NCI-H1436 (cell line): ENCODE measurements at places on chromosomes 4 and X.
A peak's percentile ranks its signal among the peaks of the same experiment; 100 is the strongest.

DNA sequence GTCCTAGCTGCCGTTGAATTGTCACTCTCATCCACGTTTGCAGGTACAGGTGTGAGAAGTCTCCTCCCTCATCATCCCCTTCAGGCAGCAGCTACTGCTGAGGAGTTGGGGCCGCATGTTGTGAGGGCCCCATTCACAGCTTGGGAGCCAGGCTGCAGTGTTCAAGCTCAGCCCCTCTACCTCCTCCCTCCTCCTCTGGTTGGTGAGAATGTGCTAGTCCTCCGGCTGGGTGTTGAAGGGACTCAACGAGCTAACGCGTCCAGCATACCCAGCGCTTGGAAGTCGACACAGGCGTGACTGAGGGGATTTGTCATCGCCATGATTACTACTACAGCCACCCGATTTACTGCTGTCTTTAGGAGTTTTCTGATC is 82.0 kb upstream of the PSAPL1 start:
- DNase-seq: no peak

DNA sequence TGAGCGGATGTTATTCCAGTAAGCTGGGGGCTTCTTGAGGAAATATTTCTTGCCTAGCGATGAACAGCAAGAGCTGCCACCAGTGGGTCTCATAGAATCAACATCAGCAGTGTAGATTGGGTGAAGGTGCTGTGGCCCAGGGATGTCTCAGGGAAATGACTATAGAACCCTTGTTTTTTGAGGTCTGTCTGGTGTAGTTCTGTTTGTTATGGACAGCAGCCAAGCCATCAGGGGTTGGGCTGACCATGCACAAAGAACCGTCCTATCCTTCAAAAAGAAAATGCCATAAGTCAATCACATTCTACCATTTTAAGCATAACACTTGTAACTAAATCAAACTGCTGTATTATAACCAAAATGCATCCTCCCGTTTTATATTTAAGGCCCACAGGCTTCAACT is 17.3 kb upstream of the C1GALT1C1 start:
- no peak for DNase-seq

DNA sequence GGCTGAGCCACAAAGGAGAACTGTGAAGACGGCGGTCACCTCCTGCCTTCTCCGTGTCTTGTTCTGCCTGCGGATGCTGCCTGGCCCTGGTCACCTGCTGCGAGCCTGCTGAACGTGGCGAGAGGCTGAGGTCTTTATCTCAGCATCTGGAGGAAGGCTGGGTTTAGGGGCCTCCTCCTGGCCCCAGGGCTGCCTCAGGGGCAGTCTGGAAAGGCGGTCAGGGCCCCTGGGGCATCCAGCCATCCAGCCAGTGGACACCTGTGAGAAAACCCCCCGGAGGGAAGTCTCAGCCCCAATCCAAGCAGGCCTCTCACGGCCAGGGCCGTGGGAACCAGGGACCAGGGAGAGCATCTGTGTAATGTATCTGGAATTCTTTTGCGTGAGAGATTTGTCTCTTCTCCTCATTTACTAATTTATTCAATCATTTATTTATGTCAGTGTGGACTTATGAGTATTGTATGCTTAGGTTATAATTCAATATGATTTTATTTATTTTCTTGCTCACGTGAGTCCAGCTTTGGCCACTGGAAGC is 11.3 kb downstream of the PDE6B start:
- no peak for DNase-seq

DNA sequence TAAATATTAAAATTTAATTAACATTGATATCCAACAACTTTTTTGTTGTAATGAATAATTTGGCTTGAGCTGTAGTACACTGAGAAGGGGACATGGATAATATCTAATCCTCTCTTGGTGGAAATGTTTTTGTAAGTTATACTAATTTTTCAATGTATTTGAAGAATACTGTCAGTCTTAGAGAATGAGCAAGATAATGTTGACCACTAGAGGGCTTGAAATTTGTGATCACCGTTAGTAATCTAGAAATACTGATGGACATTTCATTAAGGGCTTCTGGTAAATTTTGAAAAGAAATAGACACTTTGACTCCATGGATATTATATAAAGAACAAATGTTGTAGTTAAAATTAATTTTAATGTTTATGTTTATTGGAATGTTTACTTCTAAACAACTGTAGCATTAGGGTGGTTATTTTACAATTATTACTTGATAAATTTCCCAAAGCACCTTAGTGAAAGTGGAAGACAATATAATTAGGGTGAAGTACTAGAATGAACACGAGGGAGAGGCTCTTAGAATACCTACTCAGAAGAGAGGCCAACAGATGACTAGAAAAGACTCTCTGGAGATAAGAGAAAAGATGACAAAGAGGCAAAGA is 20.0 kb upstream of the CAMK2D start:
- peak; percentile 9 for DNase-seq

GRCh38 chr4:156931267-156931666 is 40.3 kb downstream of the PDGFC start:
- DNase-seq: no peak

- DNase-seq: no peak
Measured at GRCh38 chrX:41335198-41335957, 1.4 kb downstream of the DDX3X start.

- no peak for DNase-seq
Measured at GRCh38 chr4:38149472-38149996, 189.3 kb downstream of the PTTG2 start.

DNA sequence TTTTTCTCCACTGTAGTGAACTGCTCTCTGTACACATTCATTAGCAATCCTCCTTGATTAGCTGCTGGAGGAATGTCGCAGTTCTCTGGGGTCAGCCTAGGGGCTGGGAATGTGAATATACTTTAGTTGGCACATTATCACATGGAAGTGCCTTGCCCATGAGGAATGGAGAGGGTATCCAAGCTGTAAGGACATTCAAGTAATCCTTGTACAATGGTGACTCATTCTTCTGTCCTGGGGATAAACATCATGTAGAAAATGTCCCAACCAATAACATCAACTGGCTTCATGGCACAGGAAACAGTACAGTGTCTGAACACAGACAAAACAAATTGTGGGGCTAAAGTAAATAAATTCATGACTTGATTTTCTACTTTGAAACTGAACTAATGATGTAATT is 147.1 kb downstream of the GLRA2 start:
- no peak for DNase-seq

DNA sequence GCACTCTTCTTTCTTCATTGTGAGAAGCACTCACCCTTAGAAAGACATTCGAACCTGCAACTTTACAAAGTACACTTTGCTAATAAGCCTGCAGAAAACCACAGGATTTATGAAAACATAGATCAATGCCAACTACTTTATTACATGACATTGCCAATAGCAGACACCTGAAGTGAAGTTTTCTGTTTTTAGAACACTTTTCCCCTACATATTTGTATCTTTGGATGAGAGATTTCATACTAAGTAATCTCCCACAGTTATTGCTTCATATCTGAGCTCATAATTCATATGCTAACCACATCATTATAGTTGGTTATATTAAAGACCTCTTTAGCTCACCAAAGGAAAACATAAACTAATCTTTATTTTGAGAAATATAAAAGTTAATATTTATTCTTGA is 276.5 kb upstream of the CTSO start:
- no peak for DNase-seq

DNA sequence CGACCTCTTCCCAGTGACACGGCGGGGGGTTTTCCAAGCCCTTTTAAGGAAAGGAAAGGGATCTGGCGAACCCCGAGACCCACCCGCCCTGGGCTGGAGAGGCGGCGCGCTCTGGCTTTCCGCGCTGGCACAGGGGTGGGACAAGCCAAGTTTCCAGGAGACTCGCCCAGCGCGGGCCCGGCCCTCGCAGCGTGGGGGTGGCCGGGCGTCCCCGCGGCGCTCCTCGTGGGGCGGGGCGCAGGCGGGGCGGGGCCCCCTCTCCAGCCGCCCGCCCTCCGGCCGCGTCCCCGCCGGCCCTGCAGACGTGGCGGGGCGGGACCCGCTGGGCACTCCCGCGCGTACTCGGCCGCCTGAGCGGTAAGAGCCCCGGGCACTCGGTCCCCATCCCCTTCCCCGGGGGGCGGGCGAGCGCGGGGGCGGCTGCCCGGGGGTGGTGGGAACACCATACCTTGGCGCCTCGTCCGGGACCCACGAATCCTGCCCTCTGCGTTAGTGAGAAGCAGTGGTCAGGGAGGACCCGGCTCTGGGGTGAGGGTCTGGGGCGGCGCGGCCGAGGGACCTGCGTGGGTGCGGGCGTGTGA is at the start of gene FAM114A1:
FAM114A1 (plus strand) TSS at position 329 of the 581 bp plus-strand sequence. CDS start 10,273 bp downstream, outside the sequence.
- DNase-seq: peak; percentile 35

DNA sequence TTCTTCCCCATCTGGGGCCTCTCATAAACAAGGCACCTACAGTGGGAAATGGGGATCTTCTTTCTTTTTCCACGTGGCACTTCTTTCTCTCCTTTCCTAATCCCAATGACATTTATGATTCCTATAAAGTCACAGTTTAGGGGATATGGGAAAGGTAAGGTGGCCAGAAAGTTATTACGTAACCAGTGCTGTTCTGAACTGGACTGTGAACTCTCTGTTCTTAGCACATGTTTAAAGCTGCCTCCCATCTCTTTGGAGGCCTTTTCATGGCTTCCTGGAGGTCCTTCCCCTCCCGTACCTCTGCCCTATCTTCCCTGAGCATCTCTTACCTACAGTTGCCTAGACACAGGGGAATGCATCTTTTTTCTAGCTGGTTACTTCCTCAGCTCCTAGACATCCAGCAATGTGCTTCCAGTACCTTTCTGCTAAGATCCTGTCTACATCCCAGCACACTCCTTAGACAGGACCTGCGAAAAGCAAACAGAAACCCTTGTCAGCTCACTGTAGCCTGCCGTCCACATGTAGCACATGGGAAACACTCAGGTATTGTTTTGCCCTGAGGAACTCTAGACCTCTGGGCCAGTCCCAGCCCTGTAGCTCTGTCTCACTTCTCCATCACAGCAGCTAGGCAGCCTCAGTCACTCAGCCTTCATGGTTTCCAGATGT is 195.4 kb downstream of the NWD2 start:
- no peak for DNase-seq

DNA sequence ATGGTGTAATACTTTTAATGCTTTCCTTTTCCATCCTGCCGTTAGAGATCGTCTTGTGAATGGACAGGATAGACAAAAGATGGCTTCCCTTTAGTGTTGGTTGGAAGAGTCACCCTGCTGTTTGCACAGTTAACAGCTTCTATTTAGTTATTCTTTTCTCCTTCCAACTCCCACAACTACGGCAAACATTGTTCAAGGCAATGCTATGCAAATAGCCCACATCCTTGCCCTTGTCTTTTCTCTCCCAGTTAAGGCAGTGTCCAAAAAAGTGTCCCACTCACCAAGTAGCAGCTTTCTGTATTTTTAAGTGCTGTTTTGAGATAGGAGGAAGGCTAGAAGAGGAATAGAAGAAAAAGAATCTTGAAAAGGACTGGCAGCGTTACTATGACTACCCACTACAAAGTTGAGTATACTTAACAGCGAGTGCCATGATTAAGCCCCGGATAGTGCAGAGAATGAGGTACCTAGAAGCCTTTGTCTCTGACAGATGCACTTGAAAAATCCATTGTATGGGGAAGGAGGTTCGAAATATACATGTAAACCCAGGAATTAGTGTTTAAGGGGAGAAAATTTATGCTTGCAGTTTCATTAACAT is 12.1 kb upstream of the RUFY3 start:
- peak; percentile 35 for DNase-seq

- peak; percentile 61 for DNase-seq
Measured at GRCh38 chrX:16882702-16883486, 12.7 kb upstream of the RBBP7 start.

DNA sequence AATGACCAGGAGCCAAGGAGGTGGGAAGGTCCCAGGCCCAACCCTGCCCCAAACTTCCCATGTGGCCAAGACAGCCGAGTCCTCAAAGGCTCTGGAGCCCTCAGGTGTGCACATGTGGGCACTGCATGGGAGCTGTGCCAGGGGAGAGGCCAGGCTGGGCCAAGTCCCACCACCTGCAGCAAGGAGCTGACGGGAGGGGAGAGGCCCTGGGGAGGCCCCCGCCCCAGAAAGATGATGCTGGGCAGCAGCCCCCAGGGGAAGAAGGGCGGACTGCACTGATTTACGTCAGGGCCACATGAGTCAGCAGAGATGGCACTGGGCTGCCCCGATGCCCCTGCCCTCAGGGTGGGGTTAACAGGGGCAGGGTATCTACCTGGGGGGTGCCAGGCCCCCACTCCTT is 1.4 kb downstream of the L1CAM start:
- peak; percentile 42 for DNase-seq

GRCh38 chr4:19520939-19521520 is 730.7 kb upstream of the SLIT2 start:
- DNase-seq: no peak

GRCh38 chr4:32025851-32026459 is 1305.8 kb downstream of the PCDH7 start:
- no peak for DNase-seq

- DNase-seq: no peak
Measured at GRCh38 chr4:110550260-110550659, 72.6 kb downstream of the PITX2 start.

DNA sequence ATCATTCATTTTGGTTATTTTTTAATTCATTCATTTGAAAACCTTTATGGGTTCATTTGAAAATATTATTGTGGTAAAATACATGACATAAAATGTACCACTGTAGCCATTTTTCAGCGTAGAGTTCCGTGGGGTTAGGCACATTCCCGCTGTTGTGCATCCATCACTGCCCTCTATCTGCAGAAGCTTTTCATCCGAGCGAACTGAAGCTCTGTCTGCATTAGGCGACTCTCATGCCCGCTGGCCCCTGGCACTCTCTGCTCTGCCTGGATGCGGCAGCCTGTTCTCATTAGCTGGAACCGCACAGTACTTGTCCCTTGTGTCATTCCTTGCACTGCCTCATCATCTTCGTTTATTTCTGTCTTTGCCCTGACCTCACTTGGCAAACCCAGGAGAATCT is 17.5 kb downstream of the CFAP99 start:
- DNase-seq: no peak

DNA sequence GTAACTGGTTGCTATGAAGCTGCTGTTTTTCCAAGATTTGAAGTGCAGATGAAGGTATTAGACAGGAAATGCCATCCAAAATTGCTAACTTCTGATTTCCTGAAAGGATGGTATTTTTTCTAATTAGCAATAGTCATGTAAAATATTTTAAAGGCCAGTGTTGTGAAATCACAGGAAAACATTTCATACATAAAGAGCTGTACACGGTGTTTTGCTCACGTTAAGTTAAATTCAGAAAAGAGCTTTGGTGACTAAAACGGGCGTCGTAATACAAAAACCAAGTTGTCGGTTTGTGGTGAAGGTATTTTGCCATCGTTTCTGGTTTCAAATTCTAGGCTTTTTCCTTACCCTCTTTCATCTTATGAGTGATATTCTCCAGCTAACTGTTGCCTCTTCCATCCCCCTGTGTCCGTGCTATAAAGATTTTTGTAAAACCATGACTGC is 39.8 kb downstream of the AFF1 start:
- no peak for DNase-seq

DNA sequence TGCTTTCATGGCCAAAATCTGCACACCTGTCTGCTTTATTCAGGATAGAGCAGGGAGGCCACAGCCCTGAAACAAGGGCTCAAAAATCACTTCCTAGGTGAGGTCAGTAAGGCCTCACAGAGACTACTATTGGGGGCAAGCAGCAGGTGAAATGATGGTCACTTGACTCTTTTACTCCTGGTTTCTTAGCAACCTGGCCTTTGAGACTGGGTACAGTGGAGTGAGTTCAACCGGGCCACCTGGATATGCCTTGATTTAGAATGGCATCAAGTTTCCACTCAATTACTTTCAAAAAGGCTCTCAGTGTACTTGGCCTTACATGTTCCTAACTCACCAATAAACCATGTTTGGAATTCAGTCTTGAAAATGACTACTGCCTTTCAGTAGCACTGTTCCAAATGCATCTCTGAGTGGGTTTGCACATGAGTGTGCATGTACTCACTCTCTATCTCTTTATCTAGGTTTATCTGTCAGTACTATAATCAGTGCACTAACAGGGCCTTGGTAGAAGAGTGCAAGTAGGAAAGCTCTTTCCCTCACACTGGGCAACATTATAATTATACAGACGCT is 388.2 kb downstream of the OPHN1 start:
- no peak for DNase-seq
